Stimulated activated CD4-positive, alpha-beta T cell treated with anti-CD3 and anti-CD28 coated beads, Interleukin-1b, Interleukin-23, amount 100 ng/mL, for 1 hour (primary cell): ENCODE measurements at places on chromosomes 12 and 14.

- no peak for DNase-seq
These were observed 495.4 kb upstream of the SEL1L start for GRCh38 chr14:82029038-82029437.

DNA sequence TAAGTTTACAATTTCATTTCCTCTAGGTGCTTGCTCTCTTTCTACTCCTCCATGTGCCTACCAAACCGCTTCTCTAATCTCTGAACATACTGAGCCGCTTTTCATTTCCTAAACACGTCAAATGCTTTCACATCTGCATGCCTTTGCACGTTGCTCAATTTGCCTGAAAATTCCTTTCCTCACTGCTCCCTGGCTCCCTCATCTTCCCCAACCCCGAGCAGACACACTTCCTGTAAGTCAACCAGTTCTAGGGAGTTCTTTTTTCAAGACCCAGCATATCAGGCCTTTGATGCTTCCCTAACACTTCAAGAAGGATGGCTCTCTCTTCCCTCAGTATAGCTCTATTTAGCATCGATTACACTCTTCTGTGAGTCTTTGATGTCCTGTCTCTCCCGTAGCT lies 50.3 kb downstream of the LMO3 start:
- DNase-seq, result no peak

- no peak for DNase-seq
These were observed 35.3 kb downstream of the KICS2 start for GRCh38 chr12:64186789-64187188.

- no peak for DNase-seq
These were observed 3.8 kb downstream of the TINF2 start for GRCh38 chr14:24238527-24239037.

DNA sequence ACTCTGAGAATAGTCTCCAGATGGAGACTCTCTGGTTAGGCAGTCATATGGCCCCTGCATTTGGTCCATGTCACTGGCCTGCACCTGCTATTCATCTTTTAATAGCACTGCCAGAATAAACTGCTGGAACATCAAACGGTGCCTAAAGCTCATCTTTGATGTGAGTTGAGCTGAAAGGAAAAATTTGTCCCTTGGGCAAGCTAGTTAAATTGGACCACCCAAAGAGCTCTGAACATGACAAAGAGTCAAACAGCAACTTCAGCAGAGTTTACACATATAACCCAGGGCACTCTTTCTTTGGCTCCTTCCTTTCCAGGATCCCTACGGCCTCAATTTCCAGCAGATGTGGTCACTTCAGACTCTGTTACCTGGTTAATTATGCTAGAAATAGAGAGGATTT lies 269.9 kb downstream of the RPL10L start:
- DNase-seq, result no peak

- DNase-seq, result no peak
These were observed 32.8 kb downstream of the KIF26A start for GRCh38 chr14:104171029-104171697.

DNA sequence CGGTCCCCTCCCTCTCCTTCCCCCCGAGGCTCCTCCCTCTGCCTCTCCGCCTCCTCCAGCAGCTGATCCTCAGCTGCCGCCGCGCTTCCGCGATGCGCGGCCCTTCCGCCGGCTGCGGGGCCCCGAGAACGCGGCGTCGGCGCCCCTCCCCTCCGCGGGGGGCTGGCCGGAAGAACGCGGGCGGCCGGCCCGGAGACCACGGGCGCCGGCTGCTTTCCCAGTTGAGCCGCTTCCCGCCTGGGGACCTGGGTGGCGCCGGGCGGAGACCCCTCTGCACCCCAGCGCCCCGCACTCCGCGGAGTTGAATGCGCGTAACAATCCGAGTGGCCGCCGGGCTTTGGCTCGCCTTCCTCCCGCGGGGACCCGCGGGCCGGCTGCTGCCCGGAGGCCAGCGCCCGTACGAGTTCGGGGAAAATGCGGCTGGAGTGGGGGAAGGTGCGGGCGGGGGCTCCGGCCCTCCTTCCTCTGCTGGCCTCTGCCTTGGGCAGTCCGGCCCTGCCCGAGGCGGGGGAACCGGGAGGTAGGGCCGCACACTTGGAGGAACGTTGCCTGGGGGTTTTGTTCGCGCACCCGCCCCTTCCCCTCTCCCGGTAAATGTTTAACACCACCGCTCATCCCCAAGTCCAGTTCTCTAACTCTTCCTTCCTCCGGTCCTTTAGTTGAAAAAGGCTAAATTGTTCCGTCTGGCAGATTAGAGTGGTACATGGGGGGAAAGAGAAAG lies 393 bp upstream of the DCAF5 start:
- no peak for DNase-seq

GRCh38 chr14:65370801-65371248 lies 41.7 kb upstream of the FUT8 start:
- DNase-seq, result no peak

GRCh38 chr12:68772714-68773113 lies 26.7 kb downstream of the SLC35E3 start:
- no peak for DNase-seq

DNA sequence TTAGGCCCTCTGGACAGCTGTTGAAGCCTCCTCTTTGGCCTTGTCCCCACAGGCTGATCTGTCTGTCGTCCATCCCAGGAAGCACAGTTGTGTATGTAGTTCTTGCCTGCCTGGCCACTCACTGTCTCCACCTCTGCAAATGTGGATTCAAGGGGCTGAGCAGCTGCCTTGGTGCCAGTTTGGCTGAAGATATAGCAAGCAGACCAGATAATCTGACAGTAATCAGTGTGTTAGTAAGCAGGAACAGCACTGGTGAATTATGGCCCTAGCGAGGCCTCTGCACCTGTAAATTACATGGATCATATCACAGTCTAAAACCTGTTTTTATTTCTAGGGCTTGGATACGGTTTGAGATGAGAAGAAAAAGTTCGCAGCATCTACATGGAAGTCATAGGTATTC lies 282.5 kb upstream of the NOS1 start:
- DNase-seq, result no peak

DNA sequence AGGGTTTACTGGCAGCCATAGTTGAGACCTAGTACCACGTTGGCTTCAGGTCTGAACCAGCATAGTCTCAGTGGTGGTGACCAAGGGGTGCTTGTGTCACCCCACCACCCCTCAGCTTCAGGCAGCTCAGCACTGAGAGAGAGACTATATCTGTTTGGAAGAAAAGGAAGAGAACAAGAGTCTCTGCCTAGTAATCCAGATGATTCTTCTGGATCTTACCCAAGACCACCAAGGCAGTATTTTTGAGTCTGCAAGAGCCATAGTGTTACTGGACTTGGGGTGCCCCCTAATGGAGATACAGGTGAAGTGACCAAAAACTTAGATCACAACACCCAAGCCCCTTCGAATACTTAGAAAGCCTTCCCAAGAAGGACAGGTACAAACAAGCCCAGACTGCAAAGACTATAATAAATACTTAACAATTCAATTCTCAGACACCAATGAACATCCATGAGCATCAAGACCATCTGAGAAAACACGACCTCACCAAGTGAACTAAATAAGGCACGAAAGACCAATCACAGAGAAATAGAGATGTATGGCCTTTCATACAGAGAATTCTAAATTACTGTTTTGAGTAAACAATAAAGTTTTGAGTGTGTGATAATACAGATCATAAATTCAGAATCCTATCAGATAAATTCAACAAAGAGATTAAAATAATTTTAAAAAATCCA lies 107.0 kb downstream of the HELB start:
- DNase-seq, result no peak

DNA sequence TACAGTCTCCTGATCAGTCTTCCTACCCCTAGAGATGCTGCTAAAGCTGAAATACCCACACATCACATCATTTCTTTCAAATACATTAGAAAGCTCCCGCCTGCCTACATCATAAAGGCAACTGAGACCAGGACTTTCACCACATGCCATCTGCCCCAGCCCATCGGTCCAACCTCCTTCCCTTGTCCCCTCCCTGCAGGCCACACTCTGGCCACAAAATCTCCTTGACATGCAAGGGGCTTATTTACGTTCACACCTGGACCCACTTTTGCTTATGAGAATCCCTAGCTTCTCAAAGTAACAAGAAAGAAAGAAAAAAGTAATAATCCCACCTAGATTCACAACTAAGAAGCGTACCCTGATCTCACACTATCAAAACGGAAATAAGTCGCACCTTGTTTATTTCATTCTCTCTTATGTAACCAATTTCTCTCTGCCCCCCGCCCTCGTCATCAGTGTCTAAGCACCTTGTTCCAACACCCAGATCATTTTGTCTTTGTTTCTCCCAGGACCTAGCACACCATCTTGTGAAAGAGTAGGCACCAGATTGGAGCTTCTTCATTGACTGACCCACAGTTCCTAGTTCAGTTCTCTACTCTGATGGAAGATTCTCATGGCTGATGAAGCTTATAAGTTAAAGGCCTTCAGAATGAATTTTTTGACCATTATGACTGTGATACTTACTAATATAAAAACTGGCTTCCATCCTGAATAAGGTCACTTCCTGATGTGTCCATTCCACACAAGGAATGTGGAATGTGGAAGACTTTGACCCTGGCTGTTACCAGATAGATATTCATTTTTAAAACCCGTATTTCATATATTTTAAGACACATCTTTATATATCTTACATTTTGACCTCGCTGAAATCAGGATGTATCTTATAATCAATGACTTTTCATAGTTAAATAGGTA lies 7.7 kb downstream of the WSB2 start:
- no peak for DNase-seq

DNA sequence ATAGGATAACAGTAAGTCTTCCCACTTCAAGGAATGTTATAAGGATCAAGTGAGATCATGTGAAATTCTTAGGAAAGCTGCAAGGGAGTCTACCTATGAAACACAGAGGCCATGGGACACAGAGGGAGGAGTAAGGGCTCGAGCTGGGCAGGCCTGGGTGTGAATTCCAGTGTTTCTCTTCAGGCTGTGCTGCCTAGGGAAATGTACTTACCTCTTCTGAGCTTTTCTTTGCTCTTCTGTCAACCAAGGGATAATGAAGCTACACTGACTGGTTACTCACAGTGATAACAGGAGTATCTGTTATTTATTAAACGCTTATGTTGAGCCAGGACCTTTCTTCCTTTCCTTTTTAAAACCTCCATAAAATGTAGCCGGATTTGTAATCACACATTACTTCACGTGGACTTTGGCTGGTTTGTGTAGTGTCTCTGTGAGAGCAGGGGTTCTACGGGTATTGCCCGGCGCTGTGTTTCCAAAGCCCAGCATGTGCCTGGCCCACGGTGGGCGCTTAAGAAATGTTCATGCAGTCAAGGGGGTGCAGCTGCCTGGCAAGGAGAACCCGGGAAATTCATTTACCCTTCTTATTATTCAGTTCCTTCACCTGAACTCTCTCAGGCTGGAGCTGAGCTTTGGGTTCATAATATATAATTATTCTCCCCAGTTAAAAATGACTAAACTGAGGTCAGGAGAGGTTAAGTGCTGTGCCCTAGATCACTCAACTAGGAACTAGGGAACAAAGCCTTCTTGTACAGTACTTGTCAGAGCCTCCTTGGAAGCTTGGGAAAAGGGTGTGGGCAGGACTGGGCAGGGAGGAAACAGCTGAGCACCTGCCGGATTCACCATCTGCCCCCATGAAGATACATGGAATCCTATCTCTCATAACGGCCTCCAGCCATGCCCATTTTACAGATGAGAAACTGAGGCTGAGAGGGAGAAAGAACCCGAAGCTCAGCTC lies 214.2 kb downstream of the CACNA1C start:
- DNase-seq, result no peak

DNA sequence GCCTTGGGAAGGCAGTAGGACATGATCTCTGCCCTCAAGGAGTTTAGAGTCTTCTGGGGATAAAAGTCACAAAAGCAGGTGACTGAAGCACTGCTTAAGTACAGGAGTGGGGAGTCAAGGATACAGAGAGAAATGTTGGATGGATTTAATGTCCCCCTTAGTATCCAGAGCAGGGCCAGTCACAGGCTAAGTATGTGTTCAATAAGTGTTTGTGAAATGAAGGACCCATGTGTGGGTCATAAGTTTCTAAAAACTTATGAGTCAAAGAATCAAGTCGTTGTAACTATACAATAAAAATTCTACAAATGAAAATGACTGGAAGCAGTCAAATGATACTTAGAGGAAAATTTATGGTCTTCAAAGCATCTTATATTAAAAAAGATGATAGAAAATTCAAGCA lies 25.1 kb downstream of the KRT80 start:
- no peak for DNase-seq

GRCh38 chr14:55758796-55759195 lies 178.8 kb downstream of the KTN1 start:
- DNase-seq, result no peak

GRCh38 chr12:124479680-124480468 lies 87.5 kb downstream of the NCOR2 start:
- DNase-seq, result no peak

DNA sequence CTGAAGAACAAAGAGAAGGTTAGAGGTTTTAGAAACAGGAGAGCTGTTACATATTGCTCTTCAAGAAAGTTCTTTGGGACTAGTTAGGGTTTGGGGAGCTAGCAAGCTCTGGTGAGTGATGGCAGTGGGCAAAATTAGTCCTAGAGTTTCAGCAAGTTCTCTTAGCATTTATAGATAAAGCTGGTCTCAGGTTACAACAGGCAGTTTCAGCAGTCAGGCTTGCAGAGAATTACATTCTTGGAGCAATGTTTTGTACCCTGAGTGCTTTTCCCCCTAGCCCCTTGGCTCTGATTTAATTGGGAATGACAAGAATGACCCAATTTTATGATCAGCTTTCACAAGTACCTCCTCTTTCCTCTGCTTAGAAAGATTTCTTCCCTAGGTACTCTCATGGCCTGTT lies 21.4 kb upstream of the EID3 start:
- no peak for DNase-seq

- DNase-seq, result no peak
These were observed 736 bp upstream of the PHLDA1 start for GRCh38 chr12:76032043-76032981.

- DNase-seq, result no peak
These were observed 56.3 kb upstream of the DAAM1 start for GRCh38 chr14:59131938-59132795.

- no peak for DNase-seq
These were observed 129.7 kb upstream of the CCND2 start for GRCh38 chr12:4143896-4144295.

DNA sequence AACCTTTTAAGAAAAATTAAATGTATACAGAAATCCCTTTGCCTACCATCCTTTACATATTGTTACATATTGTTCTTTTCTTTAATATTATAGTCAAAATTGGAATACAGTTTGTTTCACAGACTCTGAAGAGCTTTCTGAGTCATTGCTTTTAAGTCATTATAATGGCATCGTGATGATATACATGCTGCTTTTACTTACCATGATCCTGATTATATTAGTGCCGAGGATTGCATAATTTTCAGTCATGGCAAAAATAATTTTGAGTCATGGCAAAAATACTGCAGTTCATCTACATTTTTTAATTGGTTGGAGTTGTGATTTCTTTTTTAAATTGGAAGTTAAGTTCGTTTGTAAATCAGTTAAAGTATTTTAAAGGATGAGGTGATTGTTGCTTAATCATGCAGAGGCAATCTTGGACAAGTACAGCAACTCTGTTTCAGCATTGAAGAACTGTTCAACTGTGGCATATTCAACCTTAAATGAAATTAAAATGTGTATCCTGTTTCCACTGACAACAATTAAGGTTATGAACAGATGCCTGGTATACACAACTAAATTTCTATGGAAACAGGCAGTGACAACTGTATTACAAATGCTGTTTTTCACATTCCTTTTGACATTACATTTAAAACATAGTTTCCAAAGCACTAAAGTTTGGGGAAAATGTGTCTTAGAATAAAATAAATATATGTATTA lies 142.3 kb downstream of the PCNX1 start:
- DNase-seq, result no peak

- peak; percentile 6 for DNase-seq
These were observed 902 bp downstream of the EML5 start for GRCh38 chr14:88791629-88792472.
